ENCODE measurements at places on chromosomes 13 and 19. TPM values are rescaled to one million over a fixed set of nuclear protein-coding genes. Genes with fewer than 3 reads are reported as not detected.

POGLUT2 gene
- total RNA-seq = 16.9 TPM

SDHAF1 gene
- total RNA-seq = 10.7 TPM

LGALS4 gene
- total RNA-seq = not detected

LSR gene
- total RNA-seq = 0.44 TPM

MYCBP2 gene
- total RNA-seq = 120 TPM

ZNF888 gene
- total RNA-seq = 5.2 TPM

ZNF439 gene
- total RNA-seq = 0.22 TPM

FGF21 gene
- total RNA-seq = not detected

KLK5 gene
- not detected for total RNA-seq

HS6ST3 gene
- not detected for total RNA-seq

KLK1 gene
- total RNA-seq = not detected
